Fibroblast of mammary gland (primary cell): ENCODE measurements at places on chromosomes 16 and 17.

GRCh38 chr17:81911277-81911961, at the start of gene PCYT2:
Gene PCYT2, minus strand, starts transcription at chr17:81911399. Its CDS starts 44 bp downstream, at chr17:81911355.
- peak; percentile 76 for DNase-seq

DNA sequence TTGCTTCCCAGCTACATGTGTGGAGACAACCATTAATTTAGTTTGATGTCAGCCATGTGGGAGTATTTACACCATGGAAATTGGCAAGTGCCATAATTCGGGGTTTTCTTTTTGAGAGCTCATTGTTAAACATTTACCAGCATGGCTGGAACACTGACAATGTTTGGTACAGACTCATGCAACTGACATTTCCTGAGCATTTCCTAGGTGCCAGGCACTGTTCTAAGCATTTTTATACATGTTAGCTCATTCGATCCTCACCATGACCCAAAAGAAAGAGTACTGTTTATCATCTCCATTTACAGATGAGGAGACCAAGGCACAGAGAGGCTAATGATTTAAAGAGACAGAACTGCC, 86.9 kb downstream of the FOXL1 start:
- DNase-seq, result peak; percentile 97

GRCh38 chr16:57764341-57765159, 29.0 kb downstream of the KATNB1 start:
- peak; percentile 90 for DNase-seq

DNA sequence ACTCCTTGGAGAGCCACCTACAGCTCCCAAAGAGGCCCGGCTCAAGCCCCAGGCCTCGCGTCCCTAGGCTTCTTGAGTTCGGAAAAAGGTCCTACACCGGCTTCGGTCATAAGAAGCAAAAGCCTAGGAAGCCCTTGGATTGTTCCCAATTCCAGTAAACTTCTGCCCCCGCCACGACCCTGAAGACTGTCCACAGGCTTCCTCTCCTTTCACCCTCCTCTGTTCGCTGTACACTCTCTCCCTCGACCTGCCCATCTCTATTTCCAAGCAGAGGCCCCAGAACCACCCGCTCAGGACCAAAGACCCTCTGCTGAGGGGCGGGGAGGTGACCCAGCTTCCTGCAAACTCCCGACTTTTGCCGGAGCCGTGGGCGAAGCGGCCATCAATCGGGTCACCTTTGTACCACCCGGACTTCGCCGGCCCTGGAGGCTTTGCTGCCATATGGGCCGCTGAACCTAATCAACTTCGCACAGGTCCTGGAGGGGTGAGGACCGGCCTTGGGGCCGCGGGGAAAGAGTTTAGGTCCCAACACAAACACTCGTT, 2.7 kb downstream of the HOXB2 start:
- peak; percentile 66 for DNase-seq

DNA sequence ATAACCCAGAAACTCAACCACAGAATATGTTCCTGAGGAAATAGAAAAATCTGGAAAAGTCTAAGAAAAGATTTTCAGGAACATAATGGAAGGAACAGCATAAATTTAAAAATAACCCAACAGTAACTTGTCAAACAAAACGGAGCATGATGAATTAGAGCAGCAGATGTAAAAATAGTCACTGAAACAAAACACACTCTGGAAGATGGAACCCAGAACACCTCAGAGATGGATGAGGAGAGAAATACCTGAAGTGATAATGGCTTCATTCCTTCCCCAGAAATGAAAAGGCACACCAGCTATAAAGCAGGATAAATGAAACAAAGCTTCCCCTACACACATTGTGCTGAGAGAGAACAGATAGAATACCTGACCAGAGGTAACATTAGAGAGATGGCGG, 6.3 kb downstream of the TK1 start:
- DNase-seq, result no peak

GRCh38 chr17:58066401-58066800, 16.8 kb upstream of the DYNLL2 start:
- DNase-seq, result no peak

DNA sequence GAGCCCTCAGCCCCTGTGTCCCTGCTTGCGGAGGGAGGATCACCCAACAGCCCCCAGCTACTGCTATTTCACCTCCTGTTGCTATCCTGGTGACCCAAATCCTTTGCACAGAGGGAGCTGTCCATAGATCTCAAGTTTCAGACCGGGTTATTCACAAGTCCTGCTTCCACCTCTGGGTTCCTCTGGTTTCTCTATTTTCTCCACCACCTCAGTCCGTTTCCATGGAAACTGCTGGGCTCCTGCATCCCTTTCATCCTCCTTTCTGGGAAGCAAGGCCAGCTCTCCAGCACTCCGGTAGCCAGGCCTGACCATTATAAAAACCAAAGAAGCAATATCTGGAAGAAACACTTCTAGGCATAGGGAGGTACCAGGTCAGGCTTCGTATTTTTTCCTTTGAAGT, 4.8 kb upstream of the CALB2 start:
- no peak for DNase-seq

DNA sequence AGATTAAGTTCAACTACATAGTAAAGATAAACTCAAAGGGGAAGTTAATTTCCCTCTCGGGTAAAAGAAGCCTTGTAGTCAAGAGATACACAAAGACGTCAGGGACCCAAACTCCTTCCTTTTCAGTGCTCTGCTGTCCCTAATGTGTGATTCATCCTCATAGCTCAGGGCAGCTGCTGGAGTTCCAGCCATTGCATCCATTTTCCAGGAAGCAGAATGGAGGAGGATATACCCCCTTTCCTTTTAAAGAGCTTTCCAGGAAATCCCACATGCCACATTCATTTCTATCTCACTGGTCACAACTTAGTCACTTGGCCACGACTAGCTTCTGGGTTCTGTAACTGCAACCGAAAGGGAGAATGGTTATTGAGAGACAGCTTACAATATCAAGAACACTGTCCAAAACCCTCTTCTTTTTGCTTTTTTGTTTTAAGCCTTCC, 95.3 kb downstream of the SOCS1 start:
- peak; percentile 23 for DNase-seq

DNA sequence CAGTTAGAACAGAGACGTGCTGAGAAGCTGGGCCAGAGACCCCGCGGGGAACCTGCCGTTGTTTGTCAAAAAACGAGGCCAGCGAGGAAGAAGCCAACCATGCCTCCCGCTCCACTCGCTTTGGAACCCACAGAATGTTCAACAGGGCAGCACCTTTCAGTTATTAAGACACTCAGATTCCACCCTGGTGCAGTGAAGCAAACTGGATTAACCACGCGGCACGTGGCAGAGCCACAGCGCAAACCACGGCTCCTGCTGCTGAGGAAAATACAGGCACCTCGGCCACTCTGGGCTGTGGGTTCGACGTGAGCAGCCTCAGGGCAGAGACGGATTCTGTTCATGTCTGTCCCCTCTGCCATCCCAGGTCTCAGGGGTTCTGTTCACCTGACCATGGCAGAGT, 24.4 kb downstream of the ALOX15 start:
- DNase-seq, result no peak

- no peak for DNase-seq
These were observed at the start of gene KRTAP3-3 for GRCh38 chr17:40993839-40994238. Gene KRTAP3-3, minus strand, starts transcription at chr17:40994164. Its CDS starts 67 bp downstream, at chr17:40994097.

DNA sequence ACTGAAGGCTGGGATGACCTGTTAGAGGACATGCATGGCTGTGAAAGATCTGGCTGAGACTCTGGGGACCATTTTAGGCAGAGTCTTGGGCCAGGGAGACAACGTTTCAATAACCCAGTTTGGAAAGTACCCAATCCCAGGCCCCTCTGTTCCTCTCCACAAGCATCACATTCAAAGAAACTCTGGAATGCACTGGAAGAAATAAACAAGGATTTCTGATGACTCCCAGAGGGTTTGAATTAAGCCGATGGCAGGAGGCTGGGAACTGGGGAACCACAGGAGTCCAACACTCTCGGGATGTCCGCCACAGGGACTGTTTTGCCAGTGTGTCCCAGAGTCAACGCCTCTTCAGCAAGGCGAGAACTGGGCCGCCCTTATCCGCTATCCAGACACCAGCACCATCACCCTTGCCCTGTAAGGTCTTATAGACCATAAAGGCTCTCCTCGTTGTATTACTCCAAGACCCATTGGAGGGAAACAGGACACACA, 3.3 kb downstream of the PMP22 start:
- no peak for DNase-seq

DNA sequence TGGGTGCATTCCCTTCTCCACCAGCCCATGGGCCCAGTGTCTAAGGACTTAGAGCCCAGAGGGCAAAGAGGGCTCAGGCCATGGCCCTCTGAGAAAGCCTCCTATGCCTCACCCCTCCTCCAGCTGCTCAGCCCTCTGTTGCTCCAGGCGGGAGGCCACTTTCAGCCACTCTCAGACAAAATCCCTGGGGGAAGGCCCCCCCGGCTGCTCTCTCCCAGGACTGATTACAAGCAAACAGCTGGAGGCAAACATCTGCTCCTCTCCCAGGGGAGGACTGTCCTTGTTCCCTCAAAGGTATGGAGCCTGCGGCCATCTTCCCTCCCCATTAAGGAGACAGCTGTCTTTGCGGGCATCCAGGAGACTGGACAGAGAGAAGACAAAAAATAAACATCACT, 54.9 kb upstream of the DLX4 start:
- DNase-seq, result no peak

DNA sequence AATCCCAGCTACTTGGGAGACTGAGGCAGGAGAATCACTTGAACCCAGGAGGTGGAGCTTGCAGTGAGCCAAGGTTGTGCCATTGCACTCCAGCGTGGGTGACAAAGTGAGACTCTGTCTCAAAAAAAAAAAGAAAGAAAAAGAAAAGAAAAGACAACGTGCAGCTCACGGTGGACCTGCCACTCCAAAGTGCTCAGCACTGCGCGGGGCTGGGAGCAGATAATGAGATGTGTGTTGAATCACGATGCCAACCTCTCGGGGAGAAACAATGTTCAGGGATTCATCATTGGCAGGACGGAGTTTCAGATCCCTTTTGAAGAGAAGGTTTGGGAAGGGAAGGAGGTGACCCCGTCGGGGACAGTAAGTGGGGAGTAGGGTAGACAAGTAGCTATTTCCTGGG, 19.2 kb downstream of the WFDC1 start:
- no peak for DNase-seq

GRCh38 chr16:86772671-86773353, 194.5 kb downstream of the FOXL1 start:
- DNase-seq, result peak; percentile 70

DNA sequence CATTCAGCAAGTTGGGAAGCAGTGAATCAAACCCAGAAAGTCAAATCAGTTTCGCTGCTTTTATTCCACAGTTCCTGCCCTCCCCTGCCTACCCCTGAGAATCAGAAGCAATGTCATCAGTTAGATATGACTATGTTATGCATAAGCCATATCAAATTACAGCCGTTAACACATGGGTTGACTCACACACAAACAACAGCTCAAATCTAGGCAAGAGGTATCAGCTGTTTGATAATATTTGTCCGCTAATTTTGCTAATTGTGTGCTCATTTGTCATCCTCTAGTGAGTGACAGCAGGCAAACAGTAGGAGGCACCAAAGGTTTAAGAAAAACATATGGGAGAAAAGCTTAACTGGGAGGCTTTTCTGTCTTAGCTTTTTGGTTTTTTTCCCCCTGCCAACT, 327.4 kb upstream of the CCL2 start:
- DNase-seq, result peak; percentile 46

DNA sequence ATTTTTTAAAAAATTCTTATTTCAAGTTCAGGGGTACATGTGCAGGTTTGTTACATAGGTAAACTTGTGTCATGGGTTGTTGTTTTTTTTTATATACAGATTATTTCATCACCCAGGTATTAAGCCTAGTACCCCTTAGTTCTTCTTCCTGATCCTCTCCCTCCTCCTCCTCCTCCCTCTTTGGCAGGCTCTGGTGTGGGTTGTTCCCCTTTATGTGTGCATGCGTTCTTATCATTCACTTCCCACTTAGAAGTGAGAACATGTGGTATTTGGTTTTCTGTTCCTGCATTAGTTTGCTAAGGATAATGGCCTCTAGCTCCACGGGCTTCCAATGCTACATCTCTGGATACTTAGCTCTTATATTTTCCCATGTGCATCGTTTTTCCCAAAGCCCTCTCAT, 404.4 kb downstream of the HAPSTR1 start:
- DNase-seq, result no peak

DNA sequence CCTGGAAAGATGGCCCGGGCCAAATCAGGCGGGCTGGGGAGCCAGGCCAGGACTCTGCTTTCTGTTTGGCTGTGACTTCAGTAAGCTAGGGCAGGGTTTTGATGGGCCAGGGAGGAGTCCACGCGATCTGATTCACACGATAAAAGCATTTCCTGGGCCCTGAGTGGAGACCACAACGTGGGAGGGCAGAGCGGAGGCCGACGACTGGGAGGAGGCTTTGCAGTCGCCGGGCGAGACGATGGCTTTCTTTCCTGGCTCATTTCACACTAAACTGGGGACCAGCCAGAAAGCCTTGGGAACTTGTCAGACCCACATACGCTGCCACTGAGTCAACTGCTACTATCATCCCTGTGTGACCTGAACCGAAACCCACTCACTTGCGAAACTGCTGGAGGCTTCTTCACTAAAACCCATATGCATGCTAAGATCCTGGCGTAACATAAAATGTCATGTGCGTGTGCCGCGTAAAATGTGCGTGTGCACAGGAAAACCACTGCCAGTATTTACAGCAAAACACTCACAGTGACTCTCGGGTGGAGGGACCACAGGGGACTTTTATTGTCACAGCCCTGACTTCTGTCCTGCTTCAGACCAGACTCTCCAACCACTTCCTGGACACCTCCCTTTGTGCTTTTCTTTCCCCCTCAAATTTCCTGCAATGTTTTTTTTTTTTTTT, 14.2 kb upstream of the RHBDF2 start:
- DNase-seq, result peak; percentile 99

- DNase-seq, result no peak
These were observed 6.5 kb downstream of the DPEP2 start for GRCh38 chr16:67992661-67993206.

DNA sequence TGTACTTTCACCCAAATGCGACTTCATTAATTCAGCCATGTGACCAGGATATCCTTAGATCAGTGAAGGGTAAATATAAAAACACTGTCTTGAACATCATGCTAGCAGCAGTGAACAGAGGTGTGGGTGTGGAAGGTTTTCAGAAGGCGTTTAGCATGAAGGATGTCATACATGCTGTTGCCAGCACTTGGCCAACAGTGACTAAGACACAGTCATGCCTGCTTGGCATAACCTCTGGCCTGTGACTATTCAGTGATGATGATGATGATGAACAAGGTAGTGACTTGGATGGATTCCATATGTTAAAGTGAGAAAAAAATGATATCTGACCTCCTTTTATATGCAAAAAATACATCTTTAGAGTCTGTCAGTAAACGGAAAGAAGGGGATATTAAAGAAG, 97.9 kb downstream of the MAP2K4 start:
- peak; percentile 67 for DNase-seq

- peak; percentile 7 for DNase-seq
These were observed 37.5 kb downstream of the WWP2 start for GRCh38 chr16:69799611-69800031.
